Activated T-helper 1 cell treated with anti-CD3 and anti-CD28 coated beads, Interleukin-12 subunit alpha, Interleukin-12 subunit beta, Interleukin-2, Interleukin-4 antibody, amounts not matched to agents 30 ng/mL and 10 ng/mL and 1 ng/mL, durations not matched to agents 14 hours and 24 hours and 36 hours (primary cell): ENCODE measurements at places on chromosomes 7 and 10. TPM values are rescaled to one million over a fixed set of nuclear protein-coding genes. Genes with fewer than 3 reads are reported as not detected.

DNA sequence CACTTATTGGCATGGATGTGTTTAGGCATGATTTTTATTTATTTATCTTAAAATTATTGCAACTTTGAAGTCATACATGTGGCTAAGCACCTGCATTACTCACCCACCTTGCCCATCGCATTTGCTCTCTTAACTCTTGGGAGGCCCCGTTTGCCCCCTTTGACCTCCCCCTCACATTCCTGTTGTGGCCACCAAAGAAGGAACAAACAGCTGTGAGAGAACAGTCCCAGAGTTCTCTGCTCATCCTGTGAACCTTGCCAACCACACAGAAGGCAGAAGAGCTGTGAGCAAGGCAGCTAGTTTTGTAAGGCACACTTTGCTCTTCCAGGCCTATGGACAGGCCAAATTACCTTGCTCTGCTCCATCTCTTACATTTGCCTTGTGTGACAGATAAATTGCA lies 23.6 kb upstream of the FGL2 start:
- no peak for DNase-seq

DNA sequence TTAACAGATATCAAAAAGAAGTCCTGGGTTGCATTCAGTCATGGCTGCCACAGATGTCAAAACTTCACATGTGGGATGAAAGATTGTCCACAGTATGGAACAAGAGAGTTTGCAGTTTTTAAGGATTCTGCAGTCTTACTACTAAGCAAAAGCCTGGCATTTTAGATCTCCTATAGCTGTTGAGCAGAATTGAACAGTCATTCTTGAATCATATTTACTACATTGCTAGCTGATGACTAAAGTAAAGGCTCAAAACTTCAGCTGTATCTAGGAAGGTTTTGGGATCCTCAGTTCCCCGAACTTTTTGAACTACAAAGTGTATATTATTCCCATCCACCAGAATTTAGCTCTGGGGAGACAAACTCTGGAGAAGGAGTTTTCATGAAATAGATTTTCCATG lies 31.0 kb downstream of the BET1 start:
- no peak for DNase-seq

The ANKIB1 gene
- total RNA-seq = 60.9 and 61.8 TPM in 2 replicates

DNA sequence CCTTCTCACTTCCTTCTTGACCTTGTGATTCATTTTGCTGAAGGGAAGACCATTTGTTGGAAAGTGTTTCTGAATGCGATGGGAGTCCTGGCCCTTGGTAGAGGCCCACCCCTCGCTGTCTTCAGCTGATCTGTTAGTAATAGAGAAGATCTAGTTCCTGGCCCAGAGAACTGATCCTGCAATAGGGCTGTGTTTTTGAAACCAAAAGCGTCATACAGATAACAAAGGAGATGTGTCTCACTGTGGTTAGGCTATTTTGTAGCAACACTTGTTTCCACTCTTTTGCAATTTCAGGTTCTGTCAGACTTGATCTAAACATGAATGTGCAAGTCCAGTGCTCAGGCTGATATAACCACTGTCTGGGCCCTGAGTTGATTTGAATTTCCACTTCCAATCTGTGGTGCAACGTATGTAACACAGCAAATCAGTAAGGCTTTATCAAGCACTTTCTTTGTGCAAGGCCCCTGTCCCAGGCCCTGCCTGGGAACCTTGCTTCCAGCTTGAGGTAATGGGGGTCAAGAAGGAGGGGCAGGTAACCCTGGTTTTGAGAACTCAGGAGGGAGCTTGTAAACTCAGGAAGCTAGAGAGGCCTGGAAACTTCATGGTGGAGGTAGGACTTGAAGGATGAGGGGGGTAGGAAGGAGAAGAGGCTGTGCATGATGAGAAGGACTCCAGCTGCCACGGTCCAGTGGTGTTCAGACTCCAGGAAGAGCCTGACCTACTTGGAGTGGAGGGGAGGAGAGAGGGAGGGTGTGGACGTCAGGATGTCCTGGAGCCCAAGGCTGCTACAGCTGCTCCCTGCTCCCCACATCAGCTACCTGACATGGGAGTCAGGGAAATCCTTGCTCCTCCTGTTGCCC lies 42.2 kb upstream of the SRGN start:
- DNase-seq = peak; percentile 42

DNA sequence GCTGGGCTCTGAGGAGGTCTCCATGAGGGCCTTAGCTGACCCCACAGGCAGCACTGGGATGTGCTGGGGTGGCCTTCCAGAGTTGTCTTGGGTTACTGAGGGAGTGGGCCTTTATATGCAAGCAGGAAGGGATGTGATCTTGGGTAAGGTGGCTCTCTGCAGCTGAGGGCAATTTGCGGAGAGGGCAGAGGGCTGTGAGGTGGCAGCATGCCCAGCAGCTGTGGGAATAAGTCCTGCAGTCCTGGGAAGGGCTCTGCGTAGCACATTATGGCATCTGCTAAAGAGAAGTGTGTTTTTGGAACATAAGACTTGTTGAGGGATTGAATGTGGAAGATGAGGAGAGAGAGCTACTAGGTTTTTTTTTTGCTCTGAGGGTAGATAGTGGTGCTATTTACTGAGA lies 99.6 kb upstream of the KMT2E start:
- DNase-seq = no peak

GRCh38 chr7:48748081-48748833 lies 176.1 kb upstream of the CDC14C start:
- DNase-seq = no peak

GRCh38 chr7:2629746-2630681 lies 1.8 kb upstream of the TTYH3 start:
- DNase-seq = no peak

The STEAP4 gene
- total RNA-seq = 0.99 and 1.1 TPM in 2 replicates

The LLCFC1 gene
- total RNA-seq = not detected in 2 replicates

- no peak for DNase-seq
Observed at GRCh38 chr10:48633381-48634197, 28.7 kb upstream of the ARHGAP22 start.

DNA sequence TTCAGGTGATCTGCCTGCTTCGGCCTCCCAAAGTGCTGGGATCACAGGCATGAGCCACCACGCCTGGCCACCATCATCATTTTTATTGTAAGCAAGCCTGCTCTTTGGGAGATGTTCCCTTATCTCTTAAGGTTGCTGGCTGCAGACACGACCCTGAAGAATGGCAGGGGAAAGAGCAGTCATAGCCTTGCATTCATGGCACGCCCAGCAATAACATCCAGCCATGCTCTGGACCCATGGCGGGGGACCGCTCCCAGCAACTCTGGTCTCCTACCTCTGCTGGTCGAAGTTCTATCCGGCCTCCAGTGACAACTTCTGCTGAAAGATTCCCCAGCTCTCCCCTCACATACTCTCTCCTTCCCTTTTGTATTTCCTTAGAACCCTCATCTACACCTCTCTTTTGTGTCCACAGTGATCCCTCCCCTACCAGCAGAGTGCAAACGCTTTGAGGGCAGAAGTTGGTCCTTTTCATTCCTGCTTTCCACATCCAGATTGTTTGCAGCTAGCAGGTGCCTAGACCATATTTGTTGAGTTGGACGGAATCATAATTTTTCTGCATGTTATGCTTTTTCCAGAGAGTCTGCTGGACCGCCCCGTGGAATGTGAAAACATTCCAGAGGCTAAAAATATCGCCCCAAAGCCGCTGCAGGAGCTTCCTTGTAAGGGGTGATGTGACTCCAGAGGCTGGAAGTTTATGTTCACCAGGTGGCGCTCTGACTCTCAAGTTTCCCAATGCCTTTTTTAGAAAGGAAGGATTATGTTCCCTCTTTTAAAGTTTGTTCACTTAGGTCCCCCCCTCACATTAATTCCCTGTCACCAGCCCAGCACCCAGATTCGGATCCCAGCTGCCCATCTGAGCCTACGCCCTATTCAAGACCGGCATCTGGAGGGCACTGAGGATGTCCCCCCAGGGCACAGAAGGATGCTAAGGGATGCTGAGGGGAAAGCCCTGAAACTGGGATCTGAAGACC lies 4.3 kb upstream of the MARVELD1 start:
- DNase-seq = no peak
